ENCODE measurements at places on chromosomes 7 and 10.

GRCh38 chr10:112362833-112363232 lies 11.1 kb upstream of the ACSL5 start:
- DNase-seq: no peak

DNA sequence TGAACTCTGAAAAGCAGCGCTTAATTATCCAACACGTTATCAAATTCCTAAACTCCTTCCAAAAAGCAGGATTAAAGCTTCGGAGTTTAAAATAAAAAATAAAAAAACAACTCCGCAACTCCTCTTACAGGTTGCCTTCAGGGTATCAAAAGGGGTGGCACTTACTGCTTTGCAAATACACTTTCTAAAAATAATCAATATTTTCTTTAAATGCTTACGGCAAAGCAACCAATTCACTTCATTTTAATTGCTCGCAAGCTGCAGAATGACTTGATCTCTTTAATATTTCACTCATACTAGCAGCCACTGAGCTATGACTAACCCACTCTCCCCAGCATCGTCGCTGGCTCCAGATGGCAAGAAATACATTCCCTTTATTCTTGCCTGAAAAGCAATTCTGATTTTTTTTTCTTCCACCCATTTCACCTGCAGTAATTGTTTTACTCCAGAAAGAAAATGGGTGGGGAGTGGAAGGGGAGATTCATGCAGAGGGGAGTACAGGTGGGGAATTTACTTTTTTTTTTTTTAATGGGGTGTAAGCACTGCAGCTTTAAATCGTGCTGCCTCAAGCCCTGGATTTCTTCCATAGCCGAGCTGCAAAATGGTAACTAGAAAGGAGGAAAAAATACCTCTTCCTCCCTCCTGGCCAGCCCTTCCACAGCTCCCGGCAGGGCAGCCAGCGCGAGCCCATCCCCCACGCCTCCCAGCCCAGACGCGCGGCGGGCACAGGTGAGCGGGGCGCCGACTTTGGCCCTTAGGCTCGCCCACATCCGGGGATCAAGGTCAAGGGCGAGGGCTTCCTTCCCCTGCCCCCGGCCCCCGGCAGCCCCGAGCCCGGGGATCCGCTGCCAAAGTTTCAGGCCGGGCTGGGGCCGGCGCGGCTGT lies 54.2 kb upstream of the FHIP2A start:
- no peak for DNase-seq

GRCh38 chr7:6268907-6269306 lies 3.5 kb downstream of the CYTH3 start:
- DNase-seq: no peak

DNA sequence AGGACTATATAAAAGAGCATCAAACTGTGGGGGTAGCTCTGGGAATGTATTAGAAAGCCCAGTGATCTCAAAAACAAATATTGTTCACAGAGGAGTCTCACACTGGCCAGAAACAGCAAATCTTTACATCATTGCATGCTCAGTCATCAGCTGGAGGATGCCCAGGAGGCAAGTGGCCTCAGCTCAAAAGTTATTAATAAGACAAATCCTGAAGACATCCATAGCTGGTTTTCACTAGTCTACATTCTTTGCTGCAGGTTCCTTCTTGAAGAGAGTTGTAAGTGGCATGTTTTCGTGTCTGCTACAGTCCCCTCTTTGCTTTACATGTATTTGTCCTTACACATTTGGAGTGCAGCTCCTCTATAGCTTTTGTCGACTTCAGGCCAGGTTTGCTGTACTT lies 8.6 kb upstream of the CCDC7 start:
- DNase-seq: no peak

Data from T-helper 2 cell (primary cell).